ELR (cell line): ENCODE measurements at places on chromosomes 5 and 9.
A peak's percentile ranks its signal among the peaks of the same experiment; 100 is the strongest.

- DNase-seq = no peak
Measured at GRCh38 chr5:152676196-152676595, 271.1 kb upstream of the NMUR2 start.

- peak; percentile 52 for DNase-seq
Measured at GRCh38 chr9:121607434-121608167, 43.8 kb upstream of the DAB2IP start.

DNA sequence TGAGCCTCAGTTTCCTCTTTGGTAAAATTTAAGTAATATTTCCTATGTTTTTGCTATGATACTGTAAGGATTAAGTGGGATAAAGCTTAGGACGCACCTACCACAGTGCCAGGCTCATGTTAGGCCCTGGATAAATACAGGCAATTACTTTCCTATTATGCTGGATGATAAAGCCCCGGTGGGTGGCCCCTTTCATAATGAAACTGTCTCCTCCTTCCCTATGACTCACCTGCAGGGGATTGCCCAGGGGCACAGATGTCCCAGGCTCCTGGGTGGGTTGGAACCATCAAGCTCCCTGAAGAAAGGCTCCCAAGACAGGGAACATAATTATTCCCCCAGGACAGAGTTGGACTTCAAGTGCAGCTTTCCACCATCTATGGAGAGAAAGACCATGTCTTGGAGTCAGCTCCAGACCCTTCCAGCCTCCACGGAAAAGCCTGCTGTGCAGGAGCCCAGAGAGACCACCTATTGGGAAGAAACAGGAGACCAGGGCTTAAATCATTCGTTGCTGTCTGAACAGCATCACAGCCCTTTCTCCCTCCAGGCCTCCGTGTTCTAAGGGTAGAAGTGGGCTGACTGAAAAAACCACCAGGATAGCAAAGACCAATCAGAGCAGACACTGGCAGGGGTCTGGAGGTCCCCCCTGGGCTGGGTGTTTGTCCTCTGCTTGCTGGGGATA is 43.2 kb upstream of the FOXE1 start:
- peak; percentile 67 for DNase-seq

DNA sequence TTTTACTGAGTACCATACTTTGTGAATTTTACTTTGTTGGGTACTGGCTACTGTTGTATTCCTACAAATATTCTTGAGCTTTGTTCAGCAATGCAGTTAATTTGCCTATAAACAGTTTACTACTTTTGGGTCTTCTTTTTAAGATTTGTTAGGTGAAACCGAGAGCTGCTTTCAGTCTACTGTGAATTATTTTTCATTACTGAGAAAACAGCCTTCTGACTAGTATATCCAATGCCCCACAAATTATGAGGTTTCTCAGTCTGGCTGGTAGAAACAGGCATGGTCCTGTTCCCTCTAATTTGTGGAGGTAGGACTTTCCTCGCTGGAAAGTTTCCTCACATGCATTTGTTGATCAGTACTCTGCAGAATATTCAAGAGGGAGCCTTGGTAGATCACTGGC is 392.0 kb downstream of the ZSWIM6 start:
- no peak for DNase-seq

DNA sequence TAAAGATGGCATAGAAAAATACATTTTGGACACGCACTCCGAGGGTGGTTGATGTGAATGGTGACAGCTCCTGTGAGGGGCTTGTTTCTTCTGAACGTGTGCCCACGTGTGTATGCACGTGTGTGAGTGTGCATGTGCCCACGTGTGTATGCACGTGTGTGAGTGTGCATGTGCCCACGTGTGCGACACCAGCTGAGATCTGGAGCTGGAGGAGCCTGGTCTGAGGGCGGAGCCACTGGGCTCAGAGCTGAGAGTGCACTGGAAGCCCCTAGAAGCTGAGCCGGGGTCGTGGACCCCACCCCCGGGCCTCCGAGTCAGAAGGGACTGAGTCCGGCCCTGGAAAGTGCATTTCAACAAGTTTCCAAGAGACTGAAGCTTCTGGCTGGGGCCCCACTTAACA is 282.5 kb upstream of the IRX4 start:
- no peak for DNase-seq

DNA sequence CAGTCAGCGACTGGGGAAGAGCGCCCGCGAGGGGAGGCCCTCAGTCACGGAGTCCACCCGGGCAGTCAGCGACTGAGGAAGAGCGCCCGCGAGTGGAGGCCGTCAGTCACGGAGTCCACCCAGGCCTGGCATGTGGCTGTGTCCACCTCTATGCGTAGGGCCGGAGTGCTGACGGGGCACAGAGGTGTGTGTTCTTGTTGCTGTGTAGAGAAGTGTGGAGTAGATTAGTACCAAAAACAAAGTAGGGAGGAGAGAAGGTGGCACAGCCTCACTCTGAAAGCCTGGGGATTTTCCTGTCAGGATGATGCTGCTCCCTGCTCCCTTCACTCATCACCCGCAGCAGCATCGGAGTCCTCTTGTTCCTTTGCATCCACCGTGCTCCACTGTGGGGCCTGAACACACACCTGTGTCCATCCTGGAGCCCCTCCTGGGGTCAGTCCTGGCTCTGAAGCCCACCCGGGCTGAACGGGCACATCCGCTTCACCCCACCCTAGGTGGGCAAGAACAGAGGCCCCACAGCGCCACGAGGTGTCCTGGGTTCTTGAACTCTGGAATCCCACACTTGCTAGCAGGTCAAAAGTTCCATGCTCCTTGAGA is 37.9 kb downstream of the AHRR start:
- no peak for DNase-seq

DNA sequence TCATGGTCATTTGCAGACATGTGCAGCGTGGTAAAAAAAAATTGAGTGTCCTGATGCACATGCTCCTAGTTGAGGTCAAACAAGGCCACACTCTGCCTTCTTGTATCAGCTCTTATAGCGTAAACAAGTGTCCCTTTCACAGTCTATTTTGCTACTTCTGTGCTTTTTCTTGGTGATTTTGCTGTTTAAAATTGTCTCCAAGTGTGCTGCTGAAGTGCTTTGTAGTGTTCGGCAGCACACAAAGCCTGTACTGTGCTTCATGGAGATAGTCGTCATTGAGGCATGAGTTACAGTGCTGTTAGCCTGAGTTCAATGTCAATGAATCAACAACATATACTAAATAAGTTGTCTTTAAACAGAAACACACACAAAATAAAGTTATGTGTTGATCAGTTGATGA is 690.4 kb upstream of the MEF2C start:
- DNase-seq = no peak

- DNase-seq = peak; percentile 46
Measured at GRCh38 chr9:137168904-137169856, 671 bp downstream of the LRRC26 start.

- no peak for DNase-seq
Measured at GRCh38 chr5:154511984-154512383, 34.0 kb upstream of the HAND1 start.

- no peak for DNase-seq
Measured at GRCh38 chr5:89395111-89395510, 512.1 kb upstream of the MEF2C start.

DNA sequence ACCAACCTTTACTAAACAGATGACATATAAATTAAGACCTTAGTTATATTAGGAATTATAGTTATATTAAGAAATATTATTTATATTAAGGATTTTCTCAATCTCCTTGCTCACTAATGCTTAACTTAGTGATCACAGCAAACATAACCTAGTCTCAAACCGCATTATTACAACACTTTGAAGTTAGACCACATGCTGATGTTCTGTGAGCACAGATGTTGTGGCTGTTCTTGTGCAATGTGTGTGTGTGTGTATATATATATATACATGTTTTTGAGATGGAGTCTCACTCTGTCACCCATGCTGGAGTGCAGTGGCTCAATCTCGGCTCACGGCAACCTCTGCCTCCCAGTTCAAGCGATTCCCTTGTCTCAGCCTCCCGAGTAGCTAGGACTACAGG is 20.5 kb downstream of the ELP1 start:
- no peak for DNase-seq

DNA sequence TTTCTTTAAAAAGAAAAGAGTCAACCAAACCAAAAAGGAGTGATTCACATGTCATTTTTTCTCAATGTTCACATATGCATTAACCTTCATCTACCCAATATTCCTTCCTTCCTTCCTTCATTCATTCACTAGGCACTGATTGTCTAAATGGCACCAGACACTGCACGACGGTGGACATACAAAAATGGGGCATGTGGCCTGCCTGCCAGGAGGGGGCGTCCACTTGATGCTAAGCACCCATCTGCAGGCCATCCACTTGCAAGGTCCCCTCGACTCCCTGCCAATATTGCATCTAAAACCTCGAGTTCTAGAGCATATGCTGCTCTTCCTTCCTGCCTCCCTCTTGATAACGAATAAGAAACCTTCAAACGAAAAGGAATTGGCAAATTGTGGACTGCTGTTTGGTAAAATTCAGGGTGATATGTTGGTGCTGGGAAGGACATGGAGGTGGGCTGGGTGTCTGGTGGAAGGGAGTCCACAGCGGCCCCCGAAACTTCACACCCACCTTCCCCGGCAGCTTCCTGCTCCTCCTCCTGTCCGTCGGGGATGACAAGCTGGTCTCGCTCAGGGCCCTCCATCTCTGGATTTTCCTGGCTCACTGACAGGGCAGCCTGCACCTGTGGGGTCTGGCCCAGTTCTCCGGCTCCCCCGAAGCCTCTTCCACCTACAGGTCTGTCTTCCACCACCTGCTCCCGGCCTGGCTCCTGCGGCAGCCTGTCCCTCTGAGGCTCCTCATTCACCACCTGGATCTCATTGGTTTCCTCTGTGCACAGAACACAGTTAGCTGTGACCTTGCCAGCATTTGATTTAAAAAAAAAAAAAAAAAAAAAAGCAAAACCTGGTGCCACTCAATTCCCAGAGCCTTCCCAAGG is 64.3 kb downstream of the GOLM1 start:
- peak; percentile 68 for DNase-seq

DNA sequence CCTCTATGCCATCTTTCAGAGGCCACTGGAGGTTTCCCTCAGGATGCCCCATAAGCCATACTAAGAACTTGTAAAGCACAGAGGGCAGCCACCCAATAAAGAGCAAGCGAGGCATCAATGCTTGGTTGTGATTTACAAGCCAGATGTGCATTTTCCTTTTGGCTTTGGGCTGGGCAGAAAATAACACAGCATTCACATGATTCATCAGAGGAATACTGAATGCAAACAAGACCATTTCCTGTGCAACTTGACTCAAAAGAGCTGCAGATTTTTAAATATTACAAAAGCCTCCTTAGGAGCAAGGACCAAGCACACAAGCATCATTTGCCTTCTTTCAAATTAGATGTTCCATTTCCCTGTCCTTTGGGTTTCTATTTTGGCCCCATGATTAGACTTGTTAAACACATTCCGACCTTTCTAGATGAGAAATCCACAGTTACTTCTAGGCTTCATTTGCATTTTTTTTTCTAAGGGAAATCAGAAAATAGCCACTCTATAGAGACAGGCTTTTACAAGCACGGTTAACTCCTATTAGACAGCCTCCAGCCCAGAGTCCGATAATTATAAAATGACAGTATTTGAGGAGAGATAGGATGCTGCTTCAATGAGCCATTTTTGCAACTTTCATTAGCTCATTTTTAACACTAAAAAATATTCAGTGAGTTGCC is 207.8 kb downstream of the SEMA5A start:
- peak; percentile 88 for DNase-seq

GRCh38 chr9:27538647-27539046 is 9.0 kb upstream of the MOB3B start:
- no peak for DNase-seq

DNA sequence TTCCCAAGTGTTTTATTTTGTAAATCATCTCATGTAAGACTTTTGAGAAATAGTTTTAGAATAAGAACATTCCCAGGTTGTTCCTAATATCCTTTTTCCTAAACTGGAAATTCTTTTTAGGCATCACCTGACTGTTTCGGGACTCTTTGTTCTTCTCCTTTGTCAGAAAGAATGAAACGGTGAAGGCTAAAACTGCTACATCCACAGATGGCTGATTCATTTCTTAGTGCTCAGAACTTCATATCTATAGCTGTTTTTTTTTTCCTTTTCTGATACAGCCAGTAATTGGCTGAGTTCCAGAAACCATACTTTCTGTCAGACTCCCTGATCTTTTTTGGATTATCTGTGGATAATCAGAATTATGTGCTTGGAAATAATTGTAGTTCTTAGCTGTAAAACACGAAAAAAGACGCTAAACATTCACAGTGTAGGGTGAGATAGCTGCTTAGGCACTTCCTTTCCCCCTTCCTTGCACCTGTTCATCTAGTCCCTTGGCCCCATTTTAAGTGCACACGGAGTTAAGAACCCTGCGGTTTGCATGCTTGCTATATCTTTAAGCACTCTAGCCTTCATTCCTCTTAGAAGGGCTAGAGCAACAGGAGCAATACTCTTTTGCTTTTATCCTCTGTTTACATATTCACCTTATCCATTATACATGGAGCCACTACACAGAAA is 283.9 kb downstream of the PJA2 start:
- DNase-seq = no peak

DNA sequence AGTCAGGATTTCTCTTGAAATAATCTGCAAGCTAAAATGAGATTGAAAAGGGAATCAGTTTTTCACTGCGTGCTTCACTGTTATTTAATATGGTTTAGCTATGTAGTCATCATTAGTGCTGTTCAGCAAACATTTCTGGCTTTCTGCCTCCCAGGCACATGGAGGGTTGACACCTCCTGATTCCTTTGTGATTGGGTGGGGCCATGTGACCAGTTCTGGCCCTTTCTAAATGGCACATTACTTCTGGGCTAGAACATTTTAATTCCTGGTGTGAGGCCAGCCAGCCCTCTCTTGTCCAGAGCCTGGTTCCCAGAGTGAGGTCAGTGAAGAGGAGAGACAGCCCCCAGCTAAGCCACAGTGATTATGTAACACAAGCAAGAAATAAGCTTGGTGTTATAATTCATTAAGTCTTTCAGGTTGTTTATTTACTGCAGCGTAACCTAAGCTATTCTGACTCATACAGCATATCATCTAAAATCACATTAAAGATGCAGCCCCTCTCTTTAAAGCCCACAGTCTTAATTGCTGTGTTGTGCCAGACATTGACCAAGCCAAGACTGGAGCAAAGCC is 17.4 kb upstream of the ARSI start:
- peak; percentile 85 for DNase-seq

GRCh38 chr9:135696446-135696845 is 2.8 kb downstream of the SOHLH1 start:
- DNase-seq = no peak

- DNase-seq = no peak
Measured at GRCh38 chr5:102547141-102548035, 48.6 kb upstream of the SLCO6A1 start.

- DNase-seq = no peak
Measured at GRCh38 chr9:99375481-99375880, 153.4 kb downstream of the SEC61B start.

DNA sequence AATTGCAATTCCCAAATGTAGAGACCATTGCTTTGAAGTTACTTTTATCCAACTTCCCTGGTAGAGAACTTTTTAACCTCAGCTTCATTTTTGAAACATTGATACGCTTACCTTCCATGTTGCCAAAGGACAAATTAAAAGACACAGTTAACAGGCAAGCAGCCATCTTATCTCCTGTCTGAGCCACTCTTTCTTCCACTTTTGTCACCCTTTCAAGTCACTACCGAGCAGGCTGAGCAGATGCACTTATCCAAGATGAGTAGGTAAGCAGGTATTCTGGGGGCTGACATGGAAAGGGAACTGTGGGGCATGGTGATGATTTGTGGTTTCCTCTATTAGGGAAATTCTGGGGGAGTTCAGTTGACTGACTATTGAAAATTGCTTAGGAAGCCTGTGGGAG is 66.7 kb downstream of the DOCK2 start:
- DNase-seq = peak; percentile 38
